Muscle of leg (tissue), 16 donors: ENCODE measurements at places on chromosomes 4 and X. TPM values are rescaled to one million over a fixed set of nuclear protein-coding genes. Genes with fewer than 3 reads are reported as not detected.
A peak's percentile ranks its signal among the peaks of the same experiment; 100 is the strongest.

GRCh38 chr4:83932750-83933391 is 397.0 kb downstream of the GPAT3 start:
- no peak for DNase-seq

- DNase-seq: peak; percentile 73
Observed at GRCh38 chr4:154231806-154232478, 259.7 kb downstream of the DCHS2 start.

- no peak for DNase-seq
Observed at GRCh38 chr4:120065974-120066516, 603 bp downstream of the MAD2L1 start.

- DNase-seq: no peak
Observed at GRCh38 chrX:46681849-46682248, 77.1 kb downstream of the SLC9A7 start.

DNA sequence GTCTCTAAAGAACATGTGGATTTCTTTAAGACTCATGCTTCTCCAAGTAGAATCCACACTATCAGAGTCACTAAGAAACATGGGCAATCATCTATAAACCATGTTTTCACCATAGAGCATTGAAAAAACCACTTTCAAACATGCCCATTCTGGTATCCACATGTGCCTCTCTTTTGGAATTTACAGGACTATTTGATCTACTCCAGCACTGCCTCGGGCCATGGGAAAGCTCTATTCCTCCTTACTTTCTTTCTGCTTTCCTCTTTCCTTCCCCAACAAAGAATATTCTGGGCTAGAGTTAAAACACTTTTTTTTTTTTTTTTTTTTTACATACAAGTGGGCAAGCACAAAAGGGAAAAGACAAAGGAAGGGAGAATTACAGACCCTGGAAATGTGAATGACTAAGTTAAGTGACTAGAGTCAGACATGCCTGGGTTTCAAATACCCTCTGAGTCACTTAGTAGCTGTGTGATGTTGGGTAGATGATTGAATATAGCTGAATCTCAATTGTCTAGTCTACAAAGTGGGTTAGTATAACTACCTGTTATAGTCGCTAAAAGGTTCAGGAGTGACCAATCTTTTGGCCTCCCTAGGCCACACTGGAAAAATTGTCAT is 847.7 kb upstream of the INTU start:
- DNase-seq: no peak

- DNase-seq: peak; percentile 40
Observed at GRCh38 chrX:41384051-41384705, 50.2 kb downstream of the DDX3X start.

- DNase-seq: no peak
Observed at GRCh38 chr4:148164557-148164956, 277.7 kb downstream of the NR3C2 start.

NLGN4X gene
- 3.1 TPM for total RNA-seq

ARMCX1 gene
- total RNA-seq: 74.7 TPM

ELF4 gene
- 7.6 TPM for total RNA-seq

DNA sequence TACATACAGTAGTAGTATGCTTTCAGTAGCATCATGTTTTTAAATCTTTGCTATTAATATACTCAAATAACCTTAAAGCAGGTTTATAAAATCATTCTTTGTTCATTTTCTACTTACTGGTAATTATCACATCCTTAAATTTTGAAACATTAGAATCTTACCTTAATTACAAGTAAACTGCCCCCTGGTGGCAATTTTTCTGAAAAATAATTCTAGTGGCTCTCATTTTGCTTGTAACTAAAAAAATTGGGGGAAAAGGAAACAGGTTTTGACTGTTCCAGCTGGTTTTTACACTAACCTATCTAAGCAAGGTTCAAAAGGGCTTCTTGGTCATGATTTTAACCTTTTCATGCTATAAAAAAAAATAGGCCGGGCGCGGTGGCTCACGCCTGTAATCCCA is 18.5 kb upstream of the DCAF4L1 start:
- no peak for DNase-seq

PIR gene
- total RNA-seq: 2.4 TPM

TRIML1 gene
- total RNA-seq: not detected

DNA sequence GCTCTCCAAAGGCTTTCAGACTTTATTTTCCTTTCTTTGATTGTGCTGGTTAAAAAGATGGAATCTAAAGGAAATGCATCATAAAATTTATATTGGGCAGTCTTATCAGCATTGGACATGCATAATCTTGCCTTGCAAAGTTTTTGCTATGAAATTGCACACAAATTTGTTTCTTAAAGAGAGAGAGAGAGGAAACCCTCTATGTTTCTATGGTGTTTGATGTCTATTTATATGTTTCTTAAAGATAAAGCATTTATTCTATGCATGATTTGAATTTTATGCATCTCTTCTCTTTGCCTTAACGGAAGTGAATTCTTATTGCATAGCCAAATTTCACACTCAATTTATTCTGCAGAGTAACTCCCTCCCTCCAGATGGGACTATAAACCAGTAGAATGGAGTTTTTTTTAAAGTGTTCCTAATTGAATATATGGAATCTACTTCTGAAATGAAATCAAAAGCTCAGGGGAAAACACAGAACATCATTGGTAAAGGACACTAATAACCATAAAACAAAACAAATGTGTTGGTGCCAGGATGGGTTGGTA is 83.5 kb upstream of the PPARGC1A start:
- DNase-seq: no peak

DNA sequence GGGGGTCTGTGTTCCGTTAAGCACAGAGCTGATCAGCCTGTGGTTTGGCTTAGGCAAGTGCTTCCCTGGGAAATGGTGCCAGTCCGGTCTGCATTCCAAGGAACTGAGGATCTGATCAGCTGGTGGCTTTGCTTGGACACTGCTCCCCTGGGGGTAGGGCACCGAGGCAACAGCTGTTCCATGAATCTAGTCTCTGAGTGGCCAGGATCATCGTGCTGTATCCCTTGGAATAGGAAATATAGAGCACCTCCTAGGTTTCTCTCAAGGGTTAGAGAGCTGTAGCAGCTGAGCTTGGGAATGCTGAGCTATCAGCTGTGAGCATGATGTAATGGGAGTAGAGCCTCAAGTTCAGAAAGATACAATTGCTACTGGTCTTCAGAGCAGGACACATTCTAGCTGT is 863.9 kb downstream of the RAPGEF2 start:
- DNase-seq: peak; percentile 39

GRCh38 chr4:68951806-68952585 is 392 bp upstream of the UGT2A3 start:
- no peak for DNase-seq

- DNase-seq: peak; percentile 29
Observed at GRCh38 chrX:96436105-96436504, 248.5 kb upstream of the DIAPH2 start.

GRCh38 chr4:57462843-57463242 is 352.7 kb upstream of the IGFBP7 start:
- no peak for DNase-seq

GRCh38 chrX:154441984-154442707 is 1.8 kb upstream of the FAM50A start:
- DNase-seq: no peak

DNA sequence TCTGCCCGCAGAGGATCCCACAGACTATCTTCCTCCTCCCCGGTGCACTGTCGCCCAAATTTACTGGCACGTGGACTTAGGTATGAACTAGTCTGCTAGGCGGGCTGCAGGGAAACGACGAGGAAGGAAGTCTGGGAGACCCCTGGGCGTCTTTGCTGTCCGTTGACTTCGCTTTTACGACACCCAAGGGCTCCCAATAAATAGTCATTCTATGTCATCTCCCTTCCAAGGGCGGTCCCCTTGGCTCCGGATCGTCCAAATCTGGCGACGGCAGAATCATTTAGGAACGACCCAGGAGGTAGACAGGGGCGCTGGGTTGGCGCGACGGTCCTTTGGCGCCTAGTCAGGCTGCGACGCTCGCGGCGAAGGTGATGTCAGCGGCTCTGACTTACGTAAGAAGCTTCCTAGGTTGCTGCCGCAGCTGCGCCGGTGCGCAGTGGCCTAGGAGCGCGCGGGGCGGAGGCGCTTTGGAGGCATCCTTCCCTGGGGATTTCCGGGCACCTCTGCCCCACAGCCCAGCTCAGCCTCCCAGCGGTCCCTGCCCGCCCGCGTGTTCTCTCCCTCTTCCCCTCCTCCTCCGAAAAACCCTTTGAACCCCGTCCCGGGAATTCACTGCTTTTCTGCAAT is 2.2 kb downstream of the NHS start:
- peak; percentile 37 for DNase-seq
